ENCODE measurements at places on chromosomes 4 and X.

- no peak for DNase-seq
- no peaks in the 10 kb centered on the region for H3K36me3 ChIP-seq
- no peaks in the 10 kb centered on the region for H3K4me1 ChIP-seq
- no peaks in the 10 kb centered on the region for H3K27me3 ChIP-seq
- no peak overlapping the region for H3K27ac ChIP-seq
These were observed 6.0 kb downstream of the AVPR2 start for GRCh38 chrX:153910446-153910845.

- H3K27ac ChIP-seq: no peak overlapping the region
- H3K27me3 ChIP-seq: no peaks in the 10 kb centered on the region
- peaks cover 5% of the 10 kb centered on the region for H3K36me3 ChIP-seq
- H3K4me1 ChIP-seq: peaks cover 6% of the 10 kb centered on the region
These were observed 92.5 kb downstream of the FNIP2 start for GRCh38 chr4:158861281-158861680.

- H3K4me3 ChIP-seq: peak within 1 kb of the TSS; percentile 46
- peaks cover 14% of the 10 kb centered on the region for H3K4me1 ChIP-seq
- H3K27ac ChIP-seq: no peak within 1 kb of the TSS
- H3K27me3 ChIP-seq: peaks cover 100% of the 10 kb centered on the region
These were observed at the start of gene PITX2 for GRCh38 chr4:110622841-110623717. Gene PITX2, minus strand, starts transcription at chr4:110623077. Its CDS starts 617 bp downstream, at chr4:110622460.

- peak; percentile 2 for DNase-seq
- H3K36me3 ChIP-seq: no peaks in the 10 kb centered on the region
- H3K27me3 ChIP-seq: no peaks in the 10 kb centered on the region
- H3K27ac ChIP-seq: no peak overlapping the region
- H3K4me1 ChIP-seq: no peaks in the 10 kb centered on the region
These were observed 178.2 kb downstream of the RTL9 start for GRCh38 chrX:110536816-110537215.

DNA sequence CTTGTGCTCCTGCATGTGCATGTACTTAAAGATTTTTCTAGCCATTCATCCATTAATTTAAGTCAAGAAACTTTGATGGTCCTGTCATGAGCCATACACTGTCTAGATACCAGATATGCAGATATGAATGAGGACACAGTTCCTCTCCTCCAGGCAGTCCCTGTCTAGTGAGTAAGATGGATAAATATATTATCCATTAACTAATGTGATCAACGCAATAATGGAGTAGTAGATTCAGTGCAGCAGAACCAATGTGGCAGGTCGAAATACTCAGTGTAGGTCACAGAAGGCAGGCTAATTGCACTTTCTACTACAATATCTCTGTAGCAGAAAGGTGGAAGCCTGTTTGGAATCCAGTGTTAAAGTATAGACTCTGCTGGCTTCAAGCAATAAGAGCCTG lies 112.5 kb downstream of the PCDH7 start:
- H3K36me3 ChIP-seq: no peaks in the 10 kb centered on the region
- no peak overlapping the region for H3K27ac ChIP-seq
- H3K27me3 ChIP-seq: no peaks in the 10 kb centered on the region
- H3K4me3 ChIP-seq: no peak overlapping the region
- H3K4me1 ChIP-seq: peaks cover 20% of the 10 kb centered on the region

DNA sequence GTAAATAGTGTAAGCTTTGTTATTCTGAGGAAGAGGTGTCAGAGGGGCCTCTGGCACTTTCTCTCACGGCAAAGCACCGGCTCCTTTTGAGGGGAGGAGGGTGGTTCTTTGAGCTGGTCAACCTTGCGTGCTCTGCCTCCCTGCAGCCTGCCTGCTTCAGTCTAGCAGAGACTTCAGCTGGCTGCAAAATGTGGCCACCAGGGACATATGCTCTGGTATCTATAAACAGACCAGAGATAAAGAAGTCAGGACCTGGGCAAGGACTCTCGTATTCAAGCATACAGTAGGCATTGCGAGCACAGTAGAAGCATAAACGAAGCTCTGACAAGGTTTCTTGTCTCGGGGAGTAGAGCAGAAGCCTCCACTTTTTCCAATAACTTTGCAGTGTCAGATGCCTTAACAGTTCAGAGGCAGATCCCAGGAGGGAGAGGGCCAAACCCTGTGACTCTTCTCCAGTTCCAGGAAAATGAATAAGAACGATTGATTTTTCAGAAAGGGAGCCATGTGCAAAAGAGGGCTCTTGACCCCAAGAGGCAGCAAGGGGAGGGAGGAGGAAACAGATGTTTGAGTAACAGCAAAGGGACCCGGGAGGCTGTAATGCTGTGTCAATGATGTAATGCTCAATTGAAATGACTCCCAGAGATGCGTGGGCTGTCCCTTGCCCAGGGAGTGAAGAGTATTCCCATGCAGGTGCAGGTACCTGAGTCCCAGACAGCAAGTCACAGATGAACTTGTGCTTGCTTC lies 57.9 kb upstream of the TEX13D start:
- H3K4me3 ChIP-seq: no peak overlapping the region
- no peak for DNase-seq
- no peak overlapping the region for H3K27ac ChIP-seq

GRCh38 chr4:8198206-8198905 lies 734 bp upstream of the SH3TC1 start:
- no peak overlapping the region for H3K27ac ChIP-seq
- DNase-seq: no peak
- no peak overlapping the region for H3K4me3 ChIP-seq
- H3K27me3 ChIP-seq: peaks cover 6% of the 10 kb centered on the region
- H3K4me1 ChIP-seq: peaks cover 22% of the 10 kb centered on the region

Data from astrocyte (in vitro differentiated cells and primary cell).